ENCODE measurements at places on chromosomes 7 and 10.

DNA sequence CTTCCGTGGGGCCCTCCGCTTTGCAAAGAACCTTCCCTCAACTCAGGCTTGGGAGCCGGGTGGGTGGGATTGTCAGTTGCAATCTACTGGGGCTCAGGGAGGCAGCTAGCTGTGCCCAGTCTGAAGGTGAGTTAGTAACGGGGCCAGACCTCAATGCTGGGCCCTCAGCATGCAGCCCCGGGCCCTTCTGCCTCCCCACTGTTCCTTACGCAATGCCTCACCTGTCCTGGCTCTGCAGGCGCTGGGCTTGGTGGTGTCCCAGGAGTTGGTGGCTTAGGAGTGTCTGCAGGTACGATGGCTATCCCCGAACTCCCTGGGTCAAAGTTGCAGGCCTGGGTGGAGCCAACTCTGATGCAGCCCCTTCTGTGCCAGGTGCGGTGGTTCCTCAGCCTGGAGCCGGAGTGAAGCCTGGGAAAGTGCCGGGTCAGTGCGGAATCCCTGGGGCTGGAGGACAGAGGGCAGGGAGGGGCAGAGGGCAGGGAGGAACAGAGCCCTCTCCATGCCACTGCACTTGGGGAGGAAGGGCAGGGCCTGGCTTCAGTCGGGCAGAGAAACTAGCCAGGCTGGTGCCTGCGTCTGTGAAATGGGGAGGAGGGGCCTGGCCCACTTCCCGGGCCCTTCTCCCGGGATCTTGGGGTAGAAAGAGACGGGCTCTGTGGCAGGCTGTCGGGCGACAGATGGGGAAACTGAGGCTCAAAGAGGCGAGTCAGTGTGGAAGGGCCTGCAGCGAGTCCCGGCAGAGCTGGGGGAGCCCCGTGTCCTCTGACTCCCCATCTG, 15.0 kb downstream of the ELN start:
- DNase-seq: no peak

GRCh38 chr10:12656518-12657142, 307.3 kb downstream of the CAMK1D start:
- DNase-seq: peak; percentile 37

DNA sequence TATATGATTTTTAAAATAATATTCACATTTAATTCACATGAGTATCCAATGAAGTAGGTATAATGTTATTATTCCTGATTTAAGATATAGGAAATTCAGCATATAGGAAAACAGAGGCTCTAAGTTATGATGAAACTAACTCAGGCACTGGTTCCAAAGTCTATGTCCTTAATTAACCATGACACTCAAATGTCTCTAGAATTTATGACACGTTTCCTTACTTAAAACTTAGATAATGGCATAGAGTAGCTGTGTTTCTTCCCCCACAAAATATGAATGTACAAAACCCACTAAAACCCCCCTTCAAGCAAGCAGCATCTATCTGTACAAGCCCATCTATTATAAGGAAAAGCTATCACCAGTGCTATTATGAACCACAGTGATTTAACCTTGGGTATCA, 72.9 kb upstream of the CDK1 start:
- DNase-seq: no peak

DNA sequence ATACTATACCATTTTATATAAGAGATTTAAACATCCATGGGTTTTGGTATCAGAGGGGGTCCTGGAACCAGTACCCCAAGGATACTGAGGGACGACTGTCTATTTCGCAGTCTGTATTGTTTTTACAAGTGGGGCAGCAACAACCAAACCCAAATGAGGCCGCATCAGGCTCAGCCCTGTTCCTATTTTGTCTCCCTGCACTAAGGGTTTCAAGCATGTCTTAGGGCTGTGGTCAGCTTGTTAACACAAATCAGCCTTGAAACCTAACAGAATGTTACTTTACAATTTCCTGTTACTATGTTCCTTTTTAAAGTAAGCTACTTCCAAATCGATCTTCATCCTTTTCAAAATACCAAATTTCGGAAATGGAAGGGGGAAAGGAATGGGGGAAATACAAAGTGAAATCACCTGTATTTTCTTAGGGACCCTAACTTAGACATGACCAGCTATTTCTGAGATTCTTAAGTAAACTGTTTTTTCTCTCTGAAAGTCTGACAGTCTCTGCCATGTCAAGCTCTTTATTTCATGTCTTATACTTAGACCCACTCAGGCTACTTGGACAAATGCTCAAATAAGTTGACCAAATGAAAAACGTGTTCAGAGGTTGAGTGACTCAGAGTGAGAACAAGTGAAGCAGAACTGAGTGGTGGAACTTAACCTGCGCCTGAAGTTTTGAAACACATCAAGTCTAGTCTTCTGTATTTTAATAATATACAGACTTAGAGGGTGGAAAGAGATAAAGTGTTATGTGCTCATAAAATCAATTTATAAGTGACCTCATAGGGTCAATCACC, 75.8 kb downstream of the C1GALT1 start:
- no peak for DNase-seq

DNA sequence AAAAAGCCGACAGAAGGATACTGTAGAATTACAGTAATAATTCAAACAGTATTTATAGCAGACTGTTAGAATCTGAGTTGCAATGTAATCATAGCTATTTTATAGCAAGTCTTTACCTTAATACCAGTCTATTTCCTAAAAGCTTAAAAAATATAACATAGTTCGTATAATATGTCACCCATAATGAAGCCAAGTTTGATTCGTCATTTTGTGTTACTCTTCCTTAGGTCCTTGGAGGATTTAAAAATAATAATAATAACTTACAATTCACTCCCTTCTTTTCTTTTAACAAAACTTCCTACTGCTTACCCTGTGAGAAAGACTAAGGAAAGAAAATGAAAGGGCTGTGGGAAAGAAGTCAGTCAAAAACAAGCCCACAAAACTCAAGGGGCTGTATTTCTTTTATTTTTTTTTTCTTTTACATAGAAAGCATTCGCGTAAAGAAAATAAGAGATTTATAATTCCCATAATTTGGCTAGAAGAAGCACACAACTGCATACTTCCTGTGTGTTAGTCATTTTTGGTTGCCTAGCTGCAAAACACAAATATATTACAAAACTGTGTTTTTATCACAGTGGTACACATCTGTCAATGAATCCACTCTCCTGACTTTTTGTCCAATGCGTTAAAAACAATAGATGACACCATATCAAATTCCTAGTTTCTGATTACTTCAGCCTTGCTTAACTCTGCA, 187.2 kb upstream of the CELF2 start:
- DNase-seq: no peak

GRCh38 chr10:85927952-85928665, 438.5 kb downstream of the GRID1 start:
- no peak for DNase-seq

DNA sequence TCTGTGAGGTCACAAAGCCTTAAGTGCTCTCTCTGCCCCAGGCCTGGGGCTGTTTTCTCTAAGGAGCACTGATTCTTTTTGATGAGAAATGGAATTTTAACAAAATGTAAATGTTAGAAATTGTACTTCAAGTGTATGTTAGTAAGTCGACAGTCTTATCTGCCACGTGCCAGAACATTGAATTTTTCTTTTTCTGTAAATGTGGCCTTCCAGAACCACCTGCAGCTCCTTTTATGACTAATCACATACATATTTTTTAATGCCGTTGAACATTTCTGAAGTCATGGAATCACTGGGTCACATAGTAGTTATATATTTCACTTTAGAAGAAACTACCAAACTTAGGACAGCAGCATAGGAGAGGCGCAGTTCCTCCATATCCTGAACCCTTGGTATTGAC, 38.0 kb downstream of the UBE3C start:
- DNase-seq: no peak

DNA sequence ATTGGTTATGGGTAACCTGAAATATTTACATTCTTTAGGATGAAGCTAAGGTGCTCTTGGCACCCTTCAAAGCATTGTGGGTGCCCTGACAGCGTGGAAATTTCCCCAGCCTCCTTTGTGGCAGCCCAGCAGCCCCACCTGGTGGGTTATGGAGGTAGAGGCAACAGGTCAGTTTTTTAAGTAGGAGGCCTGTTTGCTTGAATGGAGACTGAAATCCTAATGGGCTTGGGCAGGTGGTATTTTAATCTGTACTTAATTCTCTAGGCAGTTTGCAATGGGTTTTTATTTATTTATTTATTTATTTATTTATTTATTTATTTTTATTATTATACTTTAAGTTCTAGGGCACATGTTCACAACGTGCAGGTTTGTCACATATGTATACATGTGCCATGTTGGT, 139.4 kb downstream of the EPC1 start:
- DNase-seq: peak; percentile 59

DNA sequence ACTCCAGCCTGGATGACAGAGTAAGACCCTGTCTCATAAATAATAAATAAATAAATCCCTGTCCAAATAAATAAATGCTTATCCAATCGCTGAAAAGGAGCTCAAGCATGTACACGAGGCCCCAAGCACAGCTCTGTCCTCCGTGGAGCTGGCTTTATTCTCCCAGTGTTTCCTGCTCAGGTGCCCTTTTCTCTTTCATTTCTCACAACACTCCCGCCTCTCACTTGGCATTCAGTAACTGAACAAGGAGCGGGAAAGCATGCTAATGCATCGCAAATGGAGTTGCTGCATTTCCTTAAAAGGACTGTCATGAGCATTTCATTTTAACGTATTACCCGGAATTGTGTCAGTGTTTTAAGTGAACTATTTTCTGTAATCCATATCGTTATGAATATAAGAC, 210.9 kb upstream of the C7orf33 start:
- DNase-seq: no peak

GRCh38 chr7:88111954-88112471, 107.8 kb downstream of the SRI start:
- no peak for DNase-seq

GRCh38 chr10:60082744-60083344, 176.5 kb upstream of the CCDC6 start:
- DNase-seq: no peak

DNA sequence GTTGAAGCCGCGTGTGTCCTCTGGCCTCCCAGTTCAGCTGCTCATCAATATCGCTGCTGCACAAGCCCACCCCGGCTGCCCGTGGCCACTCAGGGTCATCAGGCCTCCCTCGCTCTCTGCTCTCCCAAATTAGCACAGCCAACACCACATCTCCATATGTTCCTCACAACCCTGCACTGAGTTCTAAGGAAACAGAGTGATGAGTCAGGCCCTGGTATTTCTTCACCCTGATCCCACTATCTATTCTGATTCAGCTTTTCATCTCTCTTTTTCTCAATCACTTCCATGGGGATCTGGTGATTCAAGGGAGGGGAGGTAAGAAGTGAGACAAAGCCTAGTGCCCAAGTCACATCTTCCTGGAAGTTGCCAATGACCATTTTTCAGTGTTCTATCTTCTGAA, 23.8 kb downstream of the CYTH3 start:
- DNase-seq: no peak

DNA sequence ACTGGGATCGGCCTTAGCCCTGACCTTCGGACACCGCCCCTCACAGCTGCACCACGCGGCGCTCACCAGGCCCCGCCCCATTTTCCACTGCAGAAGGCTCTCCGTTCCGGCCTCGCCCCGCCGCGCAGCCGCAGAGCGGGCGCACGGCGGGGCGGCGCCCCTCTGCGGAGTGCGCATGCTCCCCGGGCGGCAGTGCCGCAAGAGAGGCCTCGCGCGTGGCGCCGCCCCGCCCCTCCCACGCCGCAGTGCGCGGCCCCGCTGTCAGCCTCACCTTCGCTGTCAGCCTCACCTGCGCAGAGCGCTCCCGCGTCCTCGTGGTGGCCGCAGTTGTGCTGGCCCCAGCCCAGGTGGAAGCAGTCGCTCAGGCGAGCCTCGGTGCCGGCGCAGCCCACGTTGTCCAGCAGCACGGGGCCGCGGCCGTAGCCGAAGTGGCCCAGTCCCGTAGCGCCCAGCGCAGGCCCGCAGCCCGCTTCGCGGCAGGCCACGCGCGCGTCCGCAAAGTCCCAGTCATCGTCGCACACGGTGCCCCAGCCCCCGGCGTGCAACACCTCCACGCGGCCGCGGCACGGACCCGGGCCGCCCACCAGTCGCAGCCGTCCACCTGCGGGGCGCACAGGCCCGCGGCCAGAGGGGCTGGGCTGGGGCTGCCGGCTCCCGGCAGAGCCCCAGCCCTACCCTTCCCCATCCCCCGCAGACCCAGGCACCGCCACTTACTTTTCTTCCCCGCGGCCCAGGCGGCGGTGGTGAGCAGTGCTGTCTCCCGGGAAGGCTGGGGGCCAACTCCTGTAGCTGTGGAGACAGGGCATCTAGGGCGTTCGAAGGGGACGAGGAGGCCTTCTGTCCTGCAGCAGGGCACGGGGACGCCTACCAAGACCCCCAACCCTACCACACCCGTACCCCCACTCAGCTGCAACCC, 16.1 kb downstream of the SSC4D start:
- peak; percentile 89 for DNase-seq

GRCh38 chr7:47827871-47828270, 120.4 kb downstream of the PKD1L1 start:
- no peak for DNase-seq

DNA sequence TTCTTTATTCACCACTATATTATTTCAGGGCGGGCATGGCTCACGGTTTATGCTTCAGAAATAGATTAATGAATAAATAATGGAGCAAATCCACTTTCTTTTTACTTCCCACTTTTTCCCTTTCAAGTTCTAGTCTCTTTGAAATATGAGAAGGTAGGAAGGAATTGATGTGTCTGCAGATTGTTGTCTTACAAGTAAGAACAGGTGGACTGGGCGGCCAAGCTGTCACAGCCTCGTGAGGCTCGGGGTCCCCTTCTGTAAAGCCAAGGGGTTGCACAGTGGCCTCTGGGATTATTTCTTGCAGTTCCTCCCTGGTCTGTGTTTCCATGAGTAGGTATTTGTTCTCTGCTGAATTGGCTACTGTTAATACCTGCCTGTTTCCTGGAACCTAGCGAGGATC, 11.2 kb downstream of the VWA2 start:
- DNase-seq: no peak

DNA sequence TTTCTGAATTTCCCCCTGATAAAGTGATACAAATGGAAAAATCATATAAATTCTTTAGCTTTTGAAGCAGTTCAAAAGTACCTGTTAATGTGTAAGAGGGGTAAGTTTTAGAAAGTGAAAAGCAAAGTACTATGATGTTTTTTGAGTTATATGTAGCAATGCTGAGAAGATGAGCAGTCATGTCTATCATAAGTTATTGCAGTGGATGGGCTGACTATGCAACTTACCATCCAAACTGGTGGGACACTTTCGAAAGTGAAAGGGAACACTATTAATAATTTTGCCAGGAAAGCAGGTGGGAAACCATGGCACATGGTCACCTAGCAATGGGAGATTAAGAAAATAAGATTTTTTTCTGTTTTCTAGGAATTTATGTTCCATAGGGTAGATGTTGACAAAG, 4.1 kb downstream of the MINPP1 start:
- no peak for DNase-seq

- no peak for DNase-seq
Observed at GRCh38 chr7:28773423-28774145, 184.5 kb downstream of the TRIL start.

- no peak for DNase-seq
Observed at GRCh38 chr10:81216949-81217348, 658.0 kb upstream of the NRG3 start.

DNA sequence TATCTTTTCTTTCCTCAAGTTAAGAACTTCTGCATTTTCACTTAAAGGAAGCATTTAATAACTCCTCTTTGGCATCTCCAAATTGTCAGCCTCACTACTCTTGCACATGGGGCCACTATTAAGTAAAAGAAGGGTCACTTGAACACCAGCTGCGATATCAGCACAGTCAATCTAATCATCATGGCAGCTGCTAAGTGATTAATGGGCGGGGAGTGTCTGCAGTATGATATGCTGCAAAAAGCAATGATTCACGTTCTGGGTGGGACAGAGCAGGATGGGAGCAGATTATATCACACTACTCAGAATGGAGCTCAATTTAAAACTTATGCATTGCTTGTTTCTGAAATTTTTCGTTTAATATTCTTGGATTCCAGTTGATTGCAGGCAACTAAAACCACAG, 447.4 kb upstream of the PFKP start:
- no peak for DNase-seq

- DNase-seq: no peak
Observed at GRCh38 chr10:10845185-10845584, 172.5 kb upstream of the CELF2 start.

Data from HepG2 (cell line).